Skeletal muscle cell (primary cell): ENCODE measurements at places on chromosomes 16 and 17.

- no peak for DNase-seq
Observed at GRCh38 chr17:82489117-82489516, 30.4 kb upstream of the FOXK2 start.

GRCh38 chr17:37493249-37494027, 3.7 kb downstream of the DUSP14 start:
- DNase-seq: peak; percentile 55

- DNase-seq: no peak
Observed at GRCh38 chr17:45692661-45693060, 91.5 kb upstream of the CRHR1 start.

DNA sequence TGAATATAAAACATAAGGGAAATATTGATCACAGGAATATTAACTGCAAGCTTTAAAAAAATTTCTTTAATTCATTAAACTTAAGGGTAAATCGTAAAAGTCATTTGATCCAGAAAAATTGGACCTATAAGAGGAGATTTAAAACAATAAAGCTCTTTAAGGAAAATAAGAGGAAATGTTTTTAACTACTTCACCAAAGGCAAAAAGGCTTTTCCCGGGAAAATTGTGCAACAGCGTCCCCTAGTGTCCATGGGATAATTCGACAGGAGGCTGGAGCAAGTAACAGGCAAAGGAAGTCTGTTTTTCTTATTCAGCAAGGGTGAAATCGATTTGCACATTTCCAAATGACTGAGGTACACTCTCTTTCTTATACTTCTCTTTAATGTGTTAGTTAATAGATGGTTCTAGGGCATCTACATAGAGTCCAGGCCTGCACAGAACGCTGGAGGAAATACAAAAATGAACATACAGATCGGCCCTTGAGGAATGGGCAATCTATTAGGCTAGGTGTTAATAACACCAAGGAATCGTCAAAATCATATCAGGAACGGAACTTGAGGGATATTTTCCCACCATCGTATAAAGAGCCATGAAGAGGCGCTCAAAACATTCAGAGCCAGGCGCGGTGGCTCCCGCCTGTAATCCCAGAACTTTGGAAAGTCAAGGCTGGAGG, 61.4 kb downstream of the ZNF18 start:
- no peak for DNase-seq

DNA sequence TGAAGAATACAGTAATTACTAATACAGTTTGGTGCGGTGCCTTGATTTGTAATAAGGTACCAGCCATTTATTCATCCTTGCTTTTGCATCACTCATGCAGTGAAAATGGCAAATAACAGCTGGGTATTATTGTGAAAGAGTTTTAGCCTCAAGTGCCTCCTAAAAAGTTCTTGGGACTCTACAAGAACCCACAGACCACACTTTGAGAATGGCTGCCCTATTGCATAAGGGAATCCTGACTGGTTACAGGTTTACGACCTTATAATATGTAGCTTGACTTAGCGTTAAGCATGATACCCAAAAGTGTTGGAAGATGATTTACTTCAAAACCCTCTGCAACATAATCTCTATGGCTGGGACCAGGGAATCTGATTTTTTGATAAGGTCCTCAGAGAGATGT, 4.2 kb downstream of the MYH13 start:
- DNase-seq: no peak

- DNase-seq: no peak
Observed at GRCh38 chr17:71063127-71063526, 893.8 kb downstream of the KCNJ2 start.

DNA sequence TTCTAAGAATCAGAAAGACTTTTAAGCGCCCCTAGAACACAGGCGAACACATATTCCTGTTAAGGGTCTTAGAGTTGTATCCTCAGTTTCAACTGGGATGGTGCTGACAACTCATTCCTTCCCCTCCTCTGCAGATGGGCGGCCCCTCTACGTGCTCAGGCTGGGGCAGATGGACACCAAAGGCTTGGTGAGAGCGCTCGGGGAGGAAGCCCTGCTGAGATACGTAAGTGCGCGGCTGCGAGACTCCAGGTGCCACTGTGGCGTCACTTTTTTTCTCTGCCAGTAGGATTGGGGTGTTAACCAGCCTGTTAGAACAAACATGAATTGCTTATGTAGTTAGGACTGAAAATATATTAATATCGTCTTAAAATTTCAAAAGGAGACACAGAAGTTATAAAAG, 62.7 kb downstream of the SEC14L1 start:
- no peak for DNase-seq

GRCh38 chr17:47853616-47854015, 2.7 kb upstream of the SP6 start:
- no peak for DNase-seq

DNA sequence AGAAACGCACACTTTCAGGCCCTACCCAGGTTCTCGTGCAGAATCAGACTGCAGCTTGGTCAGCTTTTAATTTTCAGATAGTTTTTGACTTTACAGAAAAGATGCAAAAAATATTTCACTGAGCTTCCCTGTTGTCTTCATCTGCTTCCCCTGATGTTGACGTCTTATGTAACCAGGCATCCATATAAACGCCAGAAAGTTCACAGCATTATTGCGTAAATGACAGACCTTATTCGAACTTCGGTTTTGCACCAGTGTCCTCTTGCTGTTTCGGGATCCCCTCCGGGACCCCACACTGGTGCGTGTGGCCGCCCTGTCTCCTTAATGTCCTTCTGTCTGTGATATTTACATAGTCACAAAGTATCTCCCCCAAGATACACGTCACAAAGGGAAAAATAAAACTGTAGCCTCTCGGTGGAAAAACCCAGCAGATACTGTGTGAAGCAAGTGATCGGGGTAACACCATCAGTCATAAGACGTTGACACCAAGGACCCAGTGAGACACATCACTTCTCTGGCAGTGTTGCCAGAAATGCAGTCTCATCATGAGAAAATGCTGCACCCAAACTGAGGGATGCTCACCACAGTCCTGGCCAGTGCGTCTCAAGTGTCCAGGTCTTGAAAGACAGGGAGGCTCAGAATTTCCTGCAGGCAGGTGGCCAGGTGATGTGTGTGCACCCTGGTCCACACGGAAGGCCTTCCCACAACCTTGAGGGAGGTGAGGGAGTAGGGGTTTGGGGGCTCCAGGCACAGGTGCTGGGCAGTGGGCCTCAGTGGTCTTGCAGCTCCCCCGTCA, 4.3 kb downstream of the BANP start:
- no peak for DNase-seq

- DNase-seq: no peak
Observed at GRCh38 chr17:54180950-54181349, 358.2 kb downstream of the KIF2B start.

GRCh38 chr17:74780443-74781238, 4.5 kb upstream of the NAT9 start:
- no peak for DNase-seq

DNA sequence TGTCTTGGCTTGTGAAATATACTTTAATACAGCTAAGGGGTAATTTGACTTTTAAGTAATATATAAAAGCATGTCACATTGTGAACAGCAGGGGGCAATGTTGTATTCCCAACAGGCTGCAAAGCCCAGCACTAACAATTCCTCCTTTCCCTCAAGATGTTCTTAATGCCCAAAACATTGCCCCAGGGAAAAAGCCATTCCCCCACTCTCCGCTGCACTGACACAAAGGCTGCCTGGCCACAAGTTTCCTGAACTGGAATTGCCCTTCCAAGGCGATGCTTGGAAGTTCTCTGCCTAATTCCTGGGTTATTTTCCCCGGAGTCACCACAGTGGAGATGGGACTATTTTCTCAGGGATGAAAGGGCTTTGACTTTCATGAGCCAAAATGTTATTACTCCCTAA, 27.2 kb downstream of the CLEC16A start:
- peak; percentile 40 for DNase-seq

GRCh38 chr17:49748791-49749190, 15.1 kb downstream of the FAM117A start:
- no peak for DNase-seq

DNA sequence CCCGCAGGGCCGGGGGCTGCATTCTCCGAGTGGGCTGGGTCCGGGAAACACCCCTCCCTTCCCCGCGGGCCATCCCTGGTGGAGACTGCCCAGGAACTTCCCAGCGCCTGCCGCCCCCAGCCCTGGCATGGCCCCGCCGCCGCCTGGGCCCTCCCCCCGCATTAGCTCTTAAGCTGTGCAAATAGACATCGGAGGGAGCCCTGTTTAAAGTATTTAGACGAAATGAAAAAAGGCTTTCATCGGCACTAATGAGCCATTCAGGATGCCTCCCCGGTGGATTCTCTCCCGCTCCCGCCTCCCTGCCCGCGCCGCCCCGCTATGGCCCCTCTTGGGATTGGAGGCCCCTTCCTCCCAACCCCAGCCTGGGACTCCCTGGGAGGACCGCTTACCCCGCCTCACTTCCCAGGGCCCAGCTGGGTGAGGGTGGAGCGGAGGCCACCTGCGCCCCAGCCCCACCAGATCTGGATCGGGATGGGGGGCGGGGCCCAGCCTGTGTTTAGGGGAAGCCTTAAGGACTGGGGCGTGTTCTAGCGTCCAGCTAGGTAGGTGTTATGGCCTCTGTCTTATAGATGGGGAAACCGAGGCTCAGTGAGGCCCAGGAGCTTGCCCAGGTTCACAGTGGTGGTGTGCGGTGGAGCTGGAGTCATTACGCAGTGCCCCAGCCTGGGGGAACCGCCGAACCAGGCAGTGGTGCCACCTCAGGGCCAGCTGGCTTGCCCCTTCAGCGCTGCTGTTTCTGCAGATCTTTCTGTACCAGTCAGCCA, 19.7 kb downstream of the SEZ6 start:
- DNase-seq: no peak

DNA sequence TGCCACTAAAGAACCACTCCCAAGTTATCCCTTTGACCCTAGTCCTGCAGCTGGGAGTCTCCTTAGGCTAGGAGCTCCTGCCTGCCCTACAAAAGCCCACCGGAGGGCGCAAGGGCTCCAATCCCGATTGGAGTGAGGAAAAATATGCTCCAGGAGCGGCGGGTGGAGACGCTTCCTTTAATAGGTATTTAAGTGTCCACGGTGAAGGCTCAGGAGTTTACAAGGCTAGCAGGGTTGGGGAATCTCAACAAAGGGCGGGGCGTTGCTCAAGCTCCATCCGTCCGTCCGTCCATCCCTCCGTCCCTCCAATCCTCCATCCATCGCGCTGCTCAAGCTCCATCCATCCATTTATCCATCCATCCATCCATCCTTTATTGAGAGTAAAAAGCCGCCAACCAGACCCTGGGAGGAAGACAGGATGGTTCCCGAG, 556 bp upstream of the SPNS1 start:
- peak; percentile 23 for DNase-seq

- no peak for DNase-seq
Observed at GRCh38 chr16:56781528-56781961, 51.6 kb downstream of the NUP93 start.

GRCh38 chr16:69384974-69385373, 833 bp downstream of the TERF2 start:
- DNase-seq: no peak

- peak; percentile 79 for DNase-seq
Observed at GRCh38 chr16:85137323-85138072, 25.2 kb upstream of the CIBAR2 start.

DNA sequence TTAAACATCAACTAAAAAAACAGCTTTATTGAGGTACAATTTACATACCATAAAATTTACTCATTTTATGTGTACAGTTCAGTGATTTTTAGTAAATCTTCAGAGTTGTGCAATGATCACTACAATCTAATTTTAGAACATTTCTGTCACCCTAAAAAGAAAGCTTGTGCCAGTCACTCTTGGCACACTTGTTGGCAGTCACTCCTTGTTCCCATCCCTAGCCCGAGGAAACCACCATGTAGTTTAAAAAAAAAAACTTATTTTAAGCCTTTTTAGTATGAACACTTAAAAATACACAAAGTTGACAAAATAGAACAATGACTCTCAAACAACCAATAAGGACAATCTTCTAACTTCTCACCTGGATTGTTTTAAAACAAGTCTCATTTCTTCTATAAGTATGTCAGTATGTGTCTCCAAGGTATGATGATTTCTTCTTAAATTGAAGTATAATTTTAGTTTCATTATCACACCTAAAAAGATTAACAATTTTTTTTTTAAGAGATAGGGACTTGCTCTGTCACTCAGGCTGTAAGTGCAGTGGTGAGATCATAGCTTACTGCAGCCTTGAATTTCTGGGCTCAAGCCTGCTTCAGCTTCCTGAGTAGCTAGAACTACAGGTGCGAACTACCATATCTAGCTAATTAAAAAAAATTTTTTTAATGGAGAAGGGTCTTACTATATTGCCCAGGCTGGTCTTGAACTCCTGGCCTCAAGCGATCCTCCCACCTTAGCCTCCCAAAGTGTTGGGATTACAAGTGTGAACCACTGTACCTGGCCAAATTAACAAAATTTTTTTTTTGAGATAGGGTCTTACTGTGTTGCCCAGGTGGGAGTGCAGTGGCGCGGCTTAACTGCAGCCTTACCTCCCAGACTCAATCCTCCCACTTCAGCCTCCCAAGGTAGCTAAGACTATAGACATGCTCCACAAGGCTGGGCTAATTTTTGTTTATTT, 53.2 kb downstream of the PPM1E start:
- no peak for DNase-seq

- DNase-seq: no peak
Observed at GRCh38 chr16:23994615-23995014, 158.8 kb downstream of the PRKCB start.

DNA sequence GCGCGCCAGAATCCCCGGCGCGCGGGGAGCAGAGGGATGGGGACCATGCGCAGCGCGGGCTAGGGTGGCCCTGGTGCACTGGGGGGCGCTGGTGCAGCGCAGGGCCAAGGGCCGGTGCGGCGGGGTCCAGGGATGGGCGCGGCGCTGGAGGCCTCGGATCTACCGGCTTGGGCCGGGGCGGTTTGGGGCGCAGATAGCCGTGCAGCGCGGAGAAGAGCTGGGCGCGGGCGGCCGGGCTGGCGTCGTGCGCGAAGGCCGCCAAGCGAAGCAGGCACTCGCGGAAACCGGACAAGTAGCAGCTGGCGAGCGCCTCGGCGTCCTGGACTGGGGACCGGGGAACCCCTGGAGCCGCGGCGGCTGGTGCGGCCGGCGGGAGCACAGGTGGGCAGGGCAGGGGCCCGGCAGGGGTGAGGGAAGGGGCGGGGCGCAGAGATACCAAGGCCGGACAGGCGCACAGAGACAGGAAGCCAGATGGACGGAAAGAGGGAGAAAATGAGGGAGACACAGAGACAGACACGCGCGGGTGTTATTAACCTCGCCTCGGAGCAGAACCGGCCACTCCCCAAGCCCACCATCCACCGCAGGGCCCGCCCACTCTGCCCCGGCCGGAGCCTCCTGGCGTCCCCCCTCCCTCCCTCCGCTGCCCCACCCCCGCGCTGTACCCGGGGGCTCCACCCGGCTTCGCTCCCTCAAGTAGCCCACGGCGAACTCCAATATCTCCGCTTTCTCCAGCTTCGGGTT, 2.1 kb downstream of the HES7 start:
- DNase-seq: no peak

DNA sequence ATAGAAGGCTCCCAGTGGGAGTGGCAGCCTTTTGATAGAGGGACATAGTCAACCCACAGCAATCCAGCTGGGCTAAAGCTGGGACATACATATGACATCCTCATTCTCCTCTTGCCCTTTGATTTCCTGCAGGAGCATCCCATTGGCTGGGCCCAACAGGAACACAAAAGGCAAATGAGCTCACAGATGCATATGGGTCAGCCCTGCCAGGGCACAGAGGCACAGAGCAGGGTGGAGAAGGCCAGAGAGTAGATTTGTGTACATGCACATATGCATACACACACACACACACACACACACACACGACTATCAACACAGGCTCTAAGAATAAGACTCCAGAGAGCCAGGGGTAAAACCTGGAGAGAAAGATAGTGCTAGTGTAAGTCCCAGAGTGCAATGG, 58.6 kb downstream of the MMD start:
- no peak for DNase-seq

GRCh38 chr17:66508896-66509844, 206.8 kb downstream of the PRKCA start:
- DNase-seq: peak; percentile 84
